A172 (cell line): ENCODE measurements at places on chromosomes 7 and 10. TPM values are rescaled to one million over a fixed set of nuclear protein-coding genes. Genes with fewer than 3 reads are reported as not detected.

The ADGRA1 gene
- total RNA-seq: 0.24 and 0.43 TPM in 2 replicates

GRCh38 chr7:154916856-154917807, 85.8 kb downstream of the PAXIP1 start:
- DNase-seq: no peak

DNA sequence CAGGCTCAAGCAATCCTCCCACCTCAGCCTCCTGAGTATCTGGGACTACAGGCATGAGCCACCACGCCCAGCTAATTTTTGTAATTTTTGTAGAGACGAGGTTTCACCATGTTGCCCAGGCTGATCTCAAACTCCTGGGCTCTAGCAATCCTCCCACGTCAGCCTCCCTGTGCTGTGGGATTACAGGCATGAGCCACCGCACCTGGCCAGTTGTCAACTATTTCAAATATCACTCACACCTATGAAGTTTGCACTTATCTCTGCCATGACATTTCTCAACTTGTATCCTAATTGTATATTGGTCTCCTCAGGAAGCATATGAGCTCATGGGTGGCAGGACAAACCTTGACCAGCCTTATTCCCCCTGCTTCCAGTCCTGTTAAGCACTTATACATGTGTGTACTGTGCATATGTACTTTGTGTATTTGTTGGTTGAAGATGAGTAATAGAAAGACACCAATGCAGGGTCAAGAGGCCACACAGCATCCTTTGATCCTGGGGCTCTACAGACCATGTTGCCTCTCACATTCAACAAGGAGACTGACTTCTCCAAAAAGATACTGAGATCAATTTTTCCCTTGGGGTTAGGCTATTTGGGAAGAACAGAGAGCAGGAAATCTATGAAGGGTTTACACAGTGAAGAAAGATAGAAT, 82.2 kb downstream of the SLC16A9 start:
- DNase-seq: no peak

DNA sequence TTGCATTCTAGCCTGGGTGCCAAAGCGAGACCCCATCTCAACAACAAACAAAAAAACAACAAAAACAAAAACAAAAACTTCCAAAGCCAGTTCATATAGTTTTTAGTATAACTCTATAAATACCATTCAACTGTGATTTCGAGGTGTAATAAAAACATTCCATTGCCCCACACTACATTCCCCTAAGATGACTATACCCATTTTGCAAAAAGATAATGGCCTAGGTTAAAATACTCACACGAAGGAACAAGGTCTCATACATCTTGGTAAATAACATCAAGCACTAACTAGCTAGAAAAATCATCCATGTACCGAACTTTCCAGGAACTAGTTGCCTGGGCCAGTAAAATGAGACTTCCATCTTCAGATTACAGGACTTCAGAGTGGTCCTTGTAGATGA, 55.4 kb downstream of the GLI3 start:
- DNase-seq: peak; percentile 52

- DNase-seq: no peak
Measured at GRCh38 chr7:108576116-108576515, 6.4 kb downstream of the DNAJB9 start.

- no peak for DNase-seq
Measured at GRCh38 chr7:90752051-90752450, 155.9 kb downstream of the CDK14 start.
